ENCODE measurements at places on chromosomes 2 and 18.

DNA sequence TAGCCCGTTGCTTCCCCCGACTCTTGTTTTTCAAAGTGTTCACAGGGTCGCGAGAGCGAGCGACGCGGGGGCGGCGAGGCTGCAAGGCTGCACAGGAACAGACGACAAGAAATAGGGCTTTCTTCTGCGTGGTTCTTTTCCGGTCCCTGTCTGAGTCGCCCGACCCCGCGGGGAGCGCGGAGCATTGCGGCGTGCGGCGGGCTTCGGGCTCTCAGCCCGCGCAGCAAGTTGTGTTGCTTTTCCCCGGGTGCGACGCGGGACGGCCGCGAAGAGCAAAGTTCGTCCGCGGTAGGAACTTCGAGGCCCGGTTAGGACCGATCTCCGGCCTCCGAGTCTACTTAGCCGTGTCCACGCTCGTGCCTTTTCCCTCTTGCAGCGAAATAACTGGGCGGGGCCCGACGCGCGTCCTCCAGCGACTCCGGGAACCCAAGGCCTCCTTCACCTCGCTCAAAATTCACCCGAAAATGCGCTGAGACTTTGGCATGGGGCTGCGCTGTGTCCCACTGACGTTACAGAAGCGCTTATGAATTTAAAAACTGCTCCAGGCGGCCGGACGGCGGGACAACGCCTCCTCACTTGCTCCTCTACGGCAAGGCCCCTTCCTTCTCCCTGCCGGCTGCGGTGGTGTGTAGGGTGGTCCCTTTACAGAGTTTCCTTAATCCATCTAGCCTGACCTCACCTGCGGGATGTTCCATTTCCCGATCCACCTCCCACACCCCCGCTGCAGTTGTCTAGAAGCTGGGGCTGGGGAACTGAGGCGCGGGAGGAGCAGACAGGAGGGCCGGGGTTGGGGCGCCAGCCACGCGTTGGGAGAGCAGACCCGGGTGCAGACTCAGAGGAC lies 1.5 kb upstream of the BCL2L11 start:
- DNase-seq: no peak

DNA sequence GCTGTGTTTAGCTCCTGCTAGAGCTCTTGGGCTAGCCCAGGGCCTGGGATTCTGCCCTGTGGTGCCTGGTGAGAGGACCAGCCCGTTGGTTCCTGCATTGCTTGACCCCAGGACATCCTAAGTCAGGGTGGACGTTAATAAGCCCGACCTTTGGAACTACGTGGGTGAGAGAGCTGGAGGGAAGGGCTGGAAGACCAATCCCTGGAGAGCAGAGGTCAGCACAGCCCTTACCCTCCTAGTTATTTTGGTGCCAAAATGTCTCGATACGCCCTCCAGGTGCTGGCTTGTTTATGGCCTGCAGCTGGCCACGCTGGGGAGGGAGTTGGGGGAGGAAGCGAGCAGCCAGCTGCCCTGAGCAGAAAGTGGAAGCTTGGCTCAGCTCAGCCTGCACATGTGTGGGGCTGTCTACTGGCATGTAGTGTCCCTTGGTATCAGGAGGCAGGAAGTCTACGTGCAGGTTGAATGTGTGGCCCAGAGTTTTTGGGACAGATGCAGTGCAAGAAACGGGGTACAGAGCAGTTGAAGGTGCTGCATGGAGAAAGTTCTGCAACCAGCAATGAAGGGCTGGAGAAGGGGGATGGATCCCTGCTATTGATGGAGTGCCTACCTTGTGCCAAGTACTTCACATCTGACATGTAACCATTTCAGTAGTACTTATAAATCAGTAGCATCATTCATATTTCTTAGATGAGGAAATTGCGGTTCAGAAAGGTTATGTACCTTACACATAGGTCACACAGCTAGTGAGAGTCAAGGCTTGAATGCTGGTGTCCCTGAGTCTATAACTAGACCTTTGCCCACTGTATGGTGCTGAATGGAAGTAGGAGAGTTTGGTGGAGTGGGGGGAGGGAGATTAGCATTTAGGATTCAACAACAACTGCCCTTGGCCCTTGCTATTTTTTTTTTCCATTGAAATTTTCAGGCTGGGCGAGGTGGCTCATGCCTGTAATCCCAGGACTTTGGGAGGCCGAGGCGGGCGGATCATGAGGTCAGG lies 5.0 kb upstream of the DGKD start:
- no peak for DNase-seq

DNA sequence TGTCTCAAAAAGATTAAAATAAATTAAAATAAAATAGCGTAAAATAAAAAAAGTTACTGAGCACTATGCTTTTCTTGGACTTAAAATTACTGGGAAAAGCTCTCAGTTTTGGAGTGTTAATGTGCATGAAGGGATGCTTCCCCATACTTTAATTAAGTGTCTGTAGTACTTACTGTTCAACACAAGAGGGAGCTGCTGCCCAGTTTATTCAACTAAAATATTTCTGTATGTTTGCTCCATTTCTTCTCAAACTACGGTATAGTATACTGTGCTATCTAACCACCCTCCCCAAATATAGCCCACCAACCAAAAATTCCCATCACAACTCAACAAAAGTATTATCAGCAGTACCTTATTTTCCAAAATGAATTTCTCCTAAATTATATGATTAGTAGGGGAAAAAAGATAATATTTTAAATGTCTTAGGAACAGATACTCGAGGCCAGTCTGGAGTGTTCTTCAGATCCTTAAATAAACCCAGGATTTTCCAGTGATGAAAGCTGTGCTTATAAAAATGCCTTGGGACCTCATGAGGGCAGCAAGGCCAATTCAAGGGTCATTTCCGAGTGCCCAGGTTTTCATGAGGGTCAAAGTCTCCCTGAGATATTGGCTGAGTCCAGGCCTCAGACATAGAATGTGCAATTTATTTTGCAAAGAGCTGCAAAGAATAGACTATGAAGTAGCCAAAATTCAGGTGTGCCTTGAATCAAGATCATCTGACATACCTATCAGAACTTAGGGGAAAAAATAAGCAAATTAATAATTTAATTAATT lies 64.1 kb downstream of the CHRNA1 start:
- DNase-seq: no peak

- DNase-seq: peak; percentile 81
Observed at GRCh38 chr2:104504331-104505073, 349.4 kb upstream of the POU3F3 start.

DNA sequence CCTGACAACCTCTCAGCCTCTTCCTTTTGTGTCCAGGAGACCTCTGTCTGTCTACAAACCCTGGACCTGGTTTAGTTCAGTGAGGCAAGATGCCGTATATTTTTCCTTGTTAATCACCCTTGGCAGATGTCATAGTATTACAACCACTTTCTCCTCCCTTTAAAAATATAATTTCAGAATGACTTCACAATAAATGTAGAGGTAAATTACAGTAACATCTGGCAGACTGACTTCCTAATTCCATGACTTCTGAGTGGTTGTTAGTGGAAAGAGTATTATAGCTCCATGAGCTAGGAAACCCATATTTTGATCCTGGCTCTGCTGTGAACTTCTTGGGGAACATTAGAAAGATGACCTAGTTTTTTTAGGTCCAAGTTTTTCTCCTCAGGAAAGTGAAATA lies 39.5 kb downstream of the SPATS2L start:
- DNase-seq: no peak

GRCh38 chr2:102442967-102443828 lies 20.2 kb downstream of the IL18RAP start:
- no peak for DNase-seq

GRCh38 chr2:15684161-15685039 lies 92.7 kb downstream of the DDX1 start:
- no peak for DNase-seq
